Left ventricle myocardium superior (tissue), 1 donor: ENCODE measurements at places on chromosomes 5 and 9.
A peak's percentile ranks its signal among the peaks of the same experiment; 100 is the strongest.

- no peak for DNase-seq
Measured at GRCh38 chr5:169922474-169922873, 57.8 kb downstream of the INSYN2B start.

- DNase-seq = no peak
Measured at GRCh38 chr5:78760366-78760765, 111.8 kb upstream of the LHFPL2 start.

DNA sequence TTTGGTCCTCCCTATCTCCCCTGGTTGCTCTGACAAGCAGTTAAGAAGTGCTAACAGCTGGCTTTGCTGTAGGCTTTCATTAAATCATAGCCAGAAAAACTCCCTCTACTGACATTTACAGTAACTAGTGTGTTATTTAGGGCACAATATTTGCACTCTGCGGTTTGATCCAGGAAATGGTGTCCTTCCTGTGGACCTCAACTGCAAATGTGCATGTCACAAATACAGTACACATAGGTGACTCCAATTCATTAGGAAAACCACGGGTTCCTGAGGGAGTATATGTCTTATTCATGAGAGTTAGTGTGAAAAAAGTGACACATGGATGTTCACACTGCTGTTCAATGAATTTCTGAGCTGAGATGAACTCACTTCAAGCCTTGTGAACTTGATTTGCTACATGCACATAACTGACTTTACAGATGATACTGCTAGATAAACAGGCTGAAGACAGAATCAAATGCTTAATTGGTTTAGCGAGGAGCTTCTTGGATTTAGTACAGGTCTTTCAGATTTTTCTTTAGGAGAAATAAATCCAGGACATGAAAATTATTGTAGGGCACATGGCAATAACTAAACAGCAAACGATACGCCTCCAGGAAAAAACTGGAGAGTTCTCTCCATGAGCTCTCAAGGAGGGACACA, 281.5 kb downstream of the EFNA5 start:
- DNase-seq = no peak

DNA sequence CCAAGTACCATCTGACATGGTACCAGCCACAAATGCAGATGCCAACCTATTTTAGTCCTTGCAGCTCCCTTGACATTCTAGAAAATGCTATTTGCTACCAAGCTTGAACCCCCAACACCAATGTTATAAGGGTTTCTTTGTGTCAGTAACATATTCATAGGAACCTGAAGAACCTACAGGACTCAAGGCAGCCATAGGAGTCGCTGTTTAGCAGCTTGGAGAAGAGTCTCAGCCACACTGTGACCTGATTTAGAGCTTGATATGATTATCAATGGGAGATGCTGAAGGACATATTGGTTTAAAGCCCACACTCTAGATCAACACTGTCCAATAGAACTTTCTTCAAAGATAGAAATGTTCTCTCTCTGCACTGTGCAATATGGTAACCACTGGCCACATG, 6.4 kb upstream of the ZFR start:
- no peak for DNase-seq

GRCh38 chr5:174616036-174616435, 108.3 kb upstream of the MSX2 start:
- no peak for DNase-seq

- no peak for DNase-seq
Measured at GRCh38 chr5:33800241-33800950, 91.4 kb downstream of the ADAMTS12 start.

DNA sequence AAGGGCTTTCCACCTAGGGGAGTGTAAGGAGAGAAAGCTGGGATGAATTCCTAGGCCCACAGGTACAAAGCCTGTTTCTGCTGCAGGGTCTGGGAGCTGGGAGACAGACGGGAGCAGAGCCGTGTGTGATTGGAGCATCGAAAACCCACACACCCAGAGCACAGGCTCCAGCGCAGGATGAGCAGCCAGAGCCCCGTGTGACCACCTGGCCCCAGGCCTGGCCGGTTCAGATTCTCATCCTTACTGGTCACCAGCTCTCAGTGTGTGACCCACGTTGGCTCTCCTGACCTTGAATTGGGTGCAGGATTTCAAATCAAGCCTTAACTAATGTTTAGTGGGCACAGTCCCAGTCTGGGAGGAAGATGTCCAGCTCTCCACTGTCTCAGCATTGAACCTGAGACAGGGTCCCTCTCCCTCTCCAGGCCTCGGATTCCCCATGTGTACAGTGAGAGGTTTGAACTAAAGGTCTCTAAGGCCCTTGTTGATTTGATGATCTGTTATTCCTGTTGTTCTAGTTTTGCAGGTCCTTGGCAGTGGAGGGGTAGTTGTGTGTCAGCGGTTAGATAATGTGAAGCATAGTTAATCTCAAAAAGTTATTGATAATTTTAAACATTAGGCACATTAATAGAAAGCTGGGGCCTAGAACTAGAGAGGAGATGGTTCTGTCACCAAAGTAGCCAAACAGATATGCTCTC, 50.1 kb downstream of the PPARGC1B start:
- peak; percentile 56 for DNase-seq

DNA sequence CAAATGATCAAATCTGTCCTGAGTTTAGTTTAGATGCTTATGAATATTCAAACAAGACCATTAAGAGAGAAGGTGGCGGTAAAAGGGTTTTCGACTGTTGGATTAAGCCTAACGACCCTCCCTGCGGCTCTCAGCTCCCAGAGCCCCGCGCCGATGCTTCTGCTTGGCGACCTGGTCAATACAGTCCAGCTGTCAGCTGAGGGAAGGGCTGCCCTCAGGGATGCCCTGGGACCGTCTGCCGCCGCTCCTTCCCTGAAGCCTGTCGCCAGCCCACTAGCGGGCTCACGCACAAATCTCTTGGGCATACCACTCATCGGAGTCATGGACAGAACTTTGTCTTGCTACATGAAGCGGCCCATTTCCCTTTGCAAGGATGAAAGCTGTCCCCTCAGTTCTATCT, 136.6 kb upstream of the RAPGEF1 start:
- DNase-seq = no peak

GRCh38 chr5:100802208-100802607, 100.9 kb downstream of the ST8SIA4 start:
- no peak for DNase-seq

DNA sequence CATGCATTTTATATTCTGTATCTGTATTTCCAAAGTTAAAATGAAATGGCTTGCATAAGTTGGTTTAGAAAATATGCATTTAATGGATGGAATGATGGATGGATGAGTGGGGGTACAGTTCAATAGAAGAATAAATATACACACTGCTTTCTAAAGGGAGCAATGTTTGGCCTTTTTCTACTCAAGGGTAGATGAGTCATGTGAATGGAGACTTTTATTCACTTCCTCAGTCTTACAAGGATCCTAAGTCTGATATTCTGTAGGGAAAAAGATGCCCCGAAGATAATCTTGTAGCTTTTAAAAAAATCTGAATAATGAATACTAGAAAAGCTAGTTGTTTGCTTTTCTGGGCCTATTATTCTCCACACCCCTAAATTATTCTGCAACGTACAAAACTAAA, 2112.1 kb downstream of the MAT2B start:
- no peak for DNase-seq

DNA sequence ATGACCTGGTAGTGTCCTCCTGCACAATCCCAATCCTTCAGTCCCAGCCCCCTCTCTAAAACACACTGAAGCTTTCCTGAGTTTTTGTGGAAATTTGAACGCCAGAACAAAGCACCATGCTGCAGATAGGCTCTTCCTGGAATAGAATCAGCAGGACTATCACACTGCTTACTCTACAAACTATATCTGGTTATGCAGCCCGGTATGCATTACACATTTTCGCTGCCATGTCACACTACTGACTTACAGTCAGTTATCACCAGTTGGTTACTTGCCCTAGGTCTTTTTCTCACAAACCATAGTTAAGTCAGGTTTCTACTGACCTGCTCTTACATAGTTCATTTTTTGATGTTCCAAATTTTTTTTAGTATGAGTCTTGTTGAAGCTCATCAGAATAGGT, 24.9 kb downstream of the PLCXD3 start:
- DNase-seq = no peak

GRCh38 chr5:39323542-39323941, 40.8 kb downstream of the C9 start:
- no peak for DNase-seq

GRCh38 chr5:10442576-10442975, 897 bp downstream of the ROPN1L start:
- no peak for DNase-seq

- no peak for DNase-seq
Measured at GRCh38 chr5:127871503-127872153, 168.4 kb downstream of the CCDC192 start.

GRCh38 chr5:81241001-81241400, 7.9 kb downstream of the CKMT2 start:
- DNase-seq = no peak

GRCh38 chr9:79120941-79121340, 450.8 kb upstream of the TLE4 start:
- DNase-seq = no peak

- DNase-seq = no peak
Measured at GRCh38 chr5:35856765-35857351, at the start of gene IL7R. Gene IL7R, plus strand, starts transcription at chr5:35856891. Its CDS starts 87 bp downstream, at chr5:35856978.

GRCh38 chr5:73640861-73641320, 14.9 kb downstream of the ARHGEF28 start:
- no peak for DNase-seq

DNA sequence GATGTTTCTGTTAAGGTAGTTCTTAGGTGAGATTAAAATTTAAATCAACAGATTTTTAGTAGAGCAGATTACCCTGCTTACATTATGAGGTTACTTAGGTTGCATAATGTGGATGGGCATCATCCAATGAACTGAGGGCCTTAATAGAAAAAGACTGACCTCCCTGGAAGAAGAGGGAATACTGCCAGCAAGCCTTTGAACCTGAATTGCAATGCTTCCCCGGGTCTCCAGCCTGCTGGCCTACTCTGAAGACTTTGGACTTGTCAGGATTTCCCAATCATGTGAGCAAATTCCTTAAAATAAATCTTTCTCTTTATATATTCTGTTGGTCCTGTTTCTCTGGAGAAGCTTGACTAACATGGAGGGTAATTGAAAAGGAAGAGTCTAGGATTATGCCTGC, 542.1 kb upstream of the ARRDC3 start:
- no peak for DNase-seq

DNA sequence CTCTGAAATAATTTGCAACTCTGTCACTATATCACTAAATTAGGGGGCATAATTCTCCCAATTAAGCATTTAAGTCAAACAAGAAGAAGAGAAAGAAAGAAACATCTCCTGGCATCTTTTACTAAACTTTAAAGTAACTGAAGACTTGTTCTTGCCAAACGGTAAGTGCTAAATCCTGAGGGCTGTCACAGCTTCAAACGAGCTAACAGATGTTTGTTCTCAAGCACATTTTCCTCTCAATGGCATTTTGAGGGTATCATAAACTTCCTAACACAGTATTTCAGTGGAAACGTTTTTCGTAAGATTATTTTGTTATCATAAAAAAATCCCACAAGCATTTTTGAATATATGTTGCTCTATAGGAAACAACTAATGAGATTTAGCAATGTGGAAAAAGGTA, 169.5 kb upstream of the TAS2R1 start:
- no peak for DNase-seq

GRCh38 chr9:121222524-121223171, 21.0 kb upstream of the RAB14 start:
- no peak for DNase-seq

- DNase-seq = no peak
Measured at GRCh38 chr9:120768247-120768646, 25.0 kb downstream of the FBXW2 start.

DNA sequence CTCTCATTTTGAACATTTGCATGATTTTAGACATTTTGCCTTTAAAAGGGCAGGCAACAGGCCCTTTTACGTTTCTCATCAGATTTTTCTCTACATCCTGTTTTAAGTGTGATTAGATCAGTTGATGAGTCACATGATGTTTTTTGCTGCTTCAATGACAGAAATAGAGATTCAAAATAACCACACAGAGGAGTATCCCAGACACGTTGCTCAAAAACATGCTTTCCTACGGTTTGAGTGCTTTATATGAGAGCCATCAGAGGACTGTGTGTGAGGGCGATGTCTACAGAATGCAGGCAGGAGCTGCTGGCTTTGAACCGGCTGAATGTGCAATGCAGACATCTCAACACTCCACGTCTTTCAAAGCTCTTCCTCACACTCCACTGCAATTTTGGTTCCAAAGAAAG, 42.1 kb downstream of the OTULIN start:
- no peak for DNase-seq

DNA sequence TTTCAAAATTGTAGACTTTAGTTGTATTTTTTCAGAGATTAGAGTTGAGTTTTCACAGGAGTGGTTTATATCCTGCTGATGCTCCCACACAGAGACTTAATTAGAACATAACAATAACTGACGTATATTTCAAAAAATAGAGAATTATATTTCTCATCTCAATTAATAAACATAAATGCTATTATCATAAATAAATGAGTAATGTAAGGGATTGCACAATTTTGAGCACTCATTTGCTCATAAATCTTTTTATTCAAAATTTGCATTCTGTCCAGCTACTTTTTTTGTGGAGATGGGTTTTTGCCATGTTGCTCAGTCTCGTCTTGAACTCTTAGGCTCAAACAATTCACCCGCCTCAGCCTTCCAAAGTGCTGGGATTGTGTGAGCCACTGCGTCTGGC, 515.7 kb upstream of the RORB start:
- DNase-seq = no peak

DNA sequence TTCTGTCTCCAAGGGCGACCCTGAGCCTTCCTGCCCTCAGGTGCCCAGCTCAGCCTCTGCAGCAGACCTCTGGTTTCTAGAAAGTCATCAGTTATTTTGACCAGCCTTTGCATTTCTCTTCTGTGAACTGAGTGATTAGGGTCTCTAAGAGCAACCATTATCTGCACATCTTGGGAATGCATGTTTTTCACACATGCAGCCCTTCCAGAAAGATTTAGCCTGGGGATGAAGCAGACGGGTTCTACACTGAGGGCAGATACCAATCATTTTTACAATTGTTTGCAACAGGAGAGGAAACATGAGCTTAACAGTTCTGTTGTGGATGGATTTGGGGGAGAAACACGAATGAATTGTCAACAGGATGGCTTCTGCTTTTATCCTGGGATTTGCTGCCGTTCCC, 90.1 kb upstream of the PITX1 start:
- no peak for DNase-seq

- no peak for DNase-seq
Measured at GRCh38 chr5:53616939-53617549, 56.6 kb downstream of the NDUFS4 start.

DNA sequence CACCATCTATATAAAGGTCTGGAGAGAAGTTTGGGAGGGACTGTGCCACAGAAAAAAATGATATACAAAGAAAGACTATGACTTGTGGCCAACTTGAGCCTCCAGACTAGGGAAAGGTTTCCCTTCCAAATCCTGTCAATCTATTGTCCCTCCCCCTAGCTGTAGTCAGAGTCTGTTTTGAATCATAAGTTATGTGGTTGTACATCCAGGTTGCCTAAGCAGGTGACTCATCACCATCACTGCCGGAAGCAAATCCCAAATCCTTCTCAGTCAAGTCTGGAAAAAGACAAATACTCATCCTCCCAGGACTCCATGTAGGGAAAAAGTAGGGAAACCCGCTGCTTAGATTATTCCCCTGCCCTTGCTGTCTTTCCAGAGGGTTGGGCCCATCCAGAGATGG, 235.7 kb downstream of the CDK5RAP2 start:
- no peak for DNase-seq
